Activated CD8-positive, alpha-beta T cell treated with anti-CD3 and anti-CD28 coated beads, Interleukin-2, amount 10 ng/mL, durations not matched to agents 7 days and 5 days (primary cell): ENCODE measurements at places on chromosomes 7 and 10. TPM values are rescaled to one million over a fixed set of nuclear protein-coding genes. Genes with fewer than 3 reads are reported as not detected.

DNA sequence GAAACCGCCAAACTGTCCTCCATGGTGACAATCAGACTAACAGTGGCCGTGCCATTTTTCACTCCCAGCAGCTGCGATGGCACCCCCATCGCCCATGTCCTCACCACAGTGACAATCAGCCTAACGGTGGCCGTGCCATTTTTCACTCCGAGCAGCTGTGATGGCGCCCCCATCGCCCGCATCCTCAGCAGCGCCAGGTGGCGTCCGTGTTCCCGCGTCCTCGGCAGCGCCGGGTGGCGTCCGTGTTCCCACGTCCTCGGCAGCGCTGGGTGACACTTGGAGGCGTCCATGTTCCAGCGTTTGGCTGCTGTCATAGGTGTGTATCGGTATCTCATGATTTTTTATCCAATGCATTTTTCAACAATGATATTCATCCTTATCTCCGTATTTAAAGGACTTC is 267.3 kb downstream of the PTPRN2 start:
- peak; percentile 6 for DNase-seq
- no peaks in the 10 kb centered on the region for H3K36me3 ChIP-seq
- H3K27me3 ChIP-seq = peaks cover 6% of the 10 kb centered on the region
- H3K27ac ChIP-seq = no peak overlapping the region
- no peak overlapping the region for H3K4me3 ChIP-seq

GRCh38 chr7:130954918-130955564 is 221.0 kb upstream of the KLF14 start:
- no peaks in the 10 kb centered on the region for H3K27me3 ChIP-seq
- peaks cover 66% of the 10 kb centered on the region for H3K36me3 ChIP-seq
- peak overlapping the region; percentile 49 for H3K4me3 ChIP-seq

DNA sequence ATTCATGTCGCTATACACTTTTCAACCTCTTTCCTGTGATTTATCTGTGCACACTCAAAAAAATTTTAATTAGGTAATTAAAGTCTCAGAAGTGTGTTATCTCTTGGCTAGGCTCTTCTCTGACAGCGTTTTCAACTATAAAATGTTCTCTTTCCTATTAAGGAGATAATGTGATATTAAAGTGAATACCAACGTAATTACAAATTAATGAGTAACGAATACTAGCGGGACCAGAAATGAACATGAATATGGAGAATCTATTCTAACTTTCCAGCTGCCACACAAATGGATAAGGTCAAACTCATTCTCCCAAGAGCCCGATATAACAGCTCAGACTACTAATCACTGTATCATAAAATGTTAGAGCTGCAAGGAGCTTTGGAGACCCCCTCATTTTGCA is 12.0 kb downstream of the COL1A2 start:
- H3K4me1 ChIP-seq = no peaks in the 10 kb centered on the region
- no peaks in the 10 kb centered on the region for H3K36me3 ChIP-seq
- no peak overlapping the region for H3K4me3 ChIP-seq
- H3K27ac ChIP-seq = no peak overlapping the region
- no peak for DNase-seq
- H3K27me3 ChIP-seq = peaks cover 4% of the 10 kb centered on the region

DNA sequence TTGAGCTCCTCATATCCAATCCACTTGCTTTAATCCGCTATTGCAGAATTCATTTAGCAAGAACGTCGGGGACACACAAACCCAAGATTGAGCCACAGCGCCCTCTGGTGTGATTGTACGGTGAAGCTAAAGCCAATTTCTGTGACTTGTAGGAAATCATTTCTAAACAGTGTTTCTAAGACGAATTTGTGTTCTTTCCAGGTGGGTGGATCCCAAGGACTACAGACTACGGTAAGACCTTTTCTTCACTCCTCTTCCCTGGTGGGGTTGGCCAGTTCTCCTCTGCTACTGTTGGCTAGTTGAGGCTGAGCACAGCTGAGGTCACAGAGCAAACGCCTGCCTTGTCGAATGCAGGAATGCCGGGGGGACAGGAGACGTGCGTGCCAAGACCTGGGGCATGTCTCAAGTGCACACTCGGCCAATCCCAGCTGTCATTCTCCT is 5.2 kb downstream of the DMBT1 start:
- no peak overlapping the region for H3K27ac ChIP-seq
- DNase-seq = peak; percentile 82
- H3K4me1 ChIP-seq = peaks cover 5% of the 10 kb centered on the region
- no peaks in the 10 kb centered on the region for H3K36me3 ChIP-seq

- no peak overlapping the region for H3K4me3 ChIP-seq
- peaks cover 7% of the 10 kb centered on the region for H3K4me1 ChIP-seq
- no peak overlapping the region for H3K27ac ChIP-seq
- DNase-seq = no peak
- H3K36me3 ChIP-seq = no peaks in the 10 kb centered on the region
These were observed 163.1 kb downstream of the ARHGAP12 start for GRCh38 chr10:31765541-31765940.

DNA sequence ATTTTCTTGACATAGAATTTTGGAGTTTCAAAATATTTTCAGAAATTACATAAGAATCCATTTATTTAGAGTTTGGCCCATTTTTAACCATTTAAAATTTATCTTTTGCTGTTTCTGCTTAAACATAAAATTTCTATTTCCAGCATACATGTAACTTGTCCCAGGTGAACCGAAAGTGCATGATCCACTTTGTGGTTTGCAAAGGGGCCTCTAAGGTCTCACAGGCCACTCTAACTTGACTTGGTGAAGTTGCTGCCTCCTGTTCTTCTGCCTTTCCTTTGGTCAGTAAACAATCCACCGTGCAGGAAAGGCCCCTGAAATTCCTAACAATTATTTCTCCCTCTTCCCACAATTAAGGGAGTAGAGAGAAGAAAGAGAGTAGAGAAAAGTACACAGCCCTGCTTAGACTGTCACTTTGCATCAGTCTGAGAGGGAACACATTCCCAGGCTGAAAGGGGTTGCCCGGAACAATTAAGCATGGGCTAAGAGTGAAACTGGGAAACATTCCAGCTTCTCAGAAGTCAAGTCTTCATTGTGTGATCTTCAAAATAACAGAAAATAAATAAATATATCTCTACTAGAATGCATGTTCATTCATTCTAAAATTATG is 79.5 kb upstream of the SEMA3A start:
- H3K27me3 ChIP-seq = no peaks in the 10 kb centered on the region
- H3K27ac ChIP-seq = no peak overlapping the region
- no peaks in the 10 kb centered on the region for H3K36me3 ChIP-seq
- no peaks in the 10 kb centered on the region for H3K4me1 ChIP-seq
- no peak for DNase-seq

DNA sequence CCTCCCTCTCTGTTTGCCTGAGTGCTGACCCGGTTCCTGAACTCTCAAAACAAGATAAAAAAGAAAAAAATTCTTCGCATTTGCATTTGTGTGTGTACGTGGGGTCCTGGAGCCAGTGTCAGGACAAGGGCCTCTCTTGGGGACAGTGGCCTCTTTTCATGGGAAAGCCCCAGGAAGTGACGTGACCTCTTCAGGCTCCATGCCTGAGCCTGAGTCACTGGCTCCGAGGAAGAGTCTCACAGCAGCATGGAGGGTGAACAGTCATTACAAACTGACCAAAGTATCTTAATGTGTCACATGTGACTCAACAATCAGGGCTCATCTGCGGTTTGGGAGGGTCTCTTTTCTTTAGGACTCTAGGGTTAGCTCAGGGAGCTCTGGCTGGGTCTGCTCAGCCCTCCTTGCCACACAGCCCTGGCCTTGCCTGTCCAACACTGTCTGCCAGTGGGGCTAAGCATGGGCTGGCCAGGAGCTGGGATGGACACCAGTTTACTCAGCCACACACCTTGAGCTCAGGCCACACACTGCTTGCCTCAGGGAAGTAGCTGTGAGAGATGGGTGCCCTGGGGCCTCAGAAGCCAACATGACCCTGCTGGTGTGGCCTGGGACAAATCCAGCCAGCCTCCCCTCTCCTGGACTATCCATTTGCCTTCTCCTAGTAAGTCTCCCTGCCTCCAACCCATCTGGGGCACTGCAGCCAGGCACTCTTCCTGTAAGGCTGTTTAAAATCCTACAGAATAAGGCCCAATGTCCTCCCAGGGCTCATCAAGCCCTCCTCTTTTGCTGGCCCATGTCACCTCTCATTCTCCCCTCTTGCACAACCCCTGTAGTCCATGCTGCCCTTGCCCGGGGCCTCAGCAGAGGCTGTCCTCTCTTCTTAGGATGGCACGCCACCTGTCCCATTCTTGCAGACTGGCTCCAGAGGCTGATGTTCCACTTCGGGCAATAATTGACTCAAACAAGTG is 10.5 kb downstream of the TMEM273 start:
- peak; percentile 61 for DNase-seq
- peak overlapping the region; percentile 89 for H3K27ac ChIP-seq
- peak overlapping the region; percentile 51 for H3K4me3 ChIP-seq
- H3K4me1 ChIP-seq = peaks cover 71% of the 10 kb centered on the region

GRCh38 chr7:47488969-47489342 is 93.0 kb downstream of the TNS3 start:
- H3K36me3 ChIP-seq = no peaks in the 10 kb centered on the region
- no peaks in the 10 kb centered on the region for H3K4me1 ChIP-seq
- H3K4me3 ChIP-seq = no peak overlapping the region
- no peak overlapping the region for H3K27ac ChIP-seq

DNA sequence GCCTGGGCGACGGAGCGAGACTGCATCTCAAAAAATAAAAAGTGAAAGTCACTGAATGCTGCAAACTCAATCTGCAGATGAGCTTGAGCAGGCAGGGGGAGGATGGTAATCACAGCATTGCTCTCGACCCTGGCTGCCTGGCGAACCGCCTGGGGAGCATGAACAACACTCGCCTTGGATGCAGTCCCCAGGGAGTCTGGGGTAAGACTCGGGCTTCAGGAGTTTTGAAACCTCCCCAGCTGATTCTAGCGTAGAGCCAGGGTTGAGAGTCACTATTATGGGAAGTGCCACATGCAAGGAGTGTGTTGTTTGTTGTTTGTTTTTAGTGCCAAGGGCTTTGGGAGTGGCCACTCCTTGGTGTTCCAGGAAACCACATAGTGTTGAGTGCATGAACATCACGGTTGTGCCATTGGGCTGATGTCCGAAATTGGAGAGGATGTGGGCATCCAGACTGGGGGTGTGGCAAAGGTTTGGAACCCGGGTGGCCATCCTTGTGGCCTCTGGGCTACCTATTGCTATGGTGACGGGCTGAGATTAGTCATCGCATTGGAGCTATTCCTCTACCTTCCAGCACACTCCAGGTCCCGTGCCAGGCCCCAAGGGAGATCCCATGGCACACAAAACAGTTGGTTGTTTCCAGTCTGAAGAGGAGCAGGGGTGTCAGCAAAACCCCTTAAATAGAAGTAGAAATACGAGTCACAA is 92.6 kb downstream of the RGS10 start:
- no peaks in the 10 kb centered on the region for H3K27me3 ChIP-seq
- no peak for DNase-seq
- H3K4me3 ChIP-seq = no peak overlapping the region

GRCh38 chr10:77606751-77607150 is 30.9 kb downstream of the KCNMA1 start:
- no peak overlapping the region for H3K27ac ChIP-seq
- no peaks in the 10 kb centered on the region for H3K36me3 ChIP-seq
- H3K27me3 ChIP-seq = peaks cover 13% of the 10 kb centered on the region
- no peak overlapping the region for H3K4me3 ChIP-seq

DNA sequence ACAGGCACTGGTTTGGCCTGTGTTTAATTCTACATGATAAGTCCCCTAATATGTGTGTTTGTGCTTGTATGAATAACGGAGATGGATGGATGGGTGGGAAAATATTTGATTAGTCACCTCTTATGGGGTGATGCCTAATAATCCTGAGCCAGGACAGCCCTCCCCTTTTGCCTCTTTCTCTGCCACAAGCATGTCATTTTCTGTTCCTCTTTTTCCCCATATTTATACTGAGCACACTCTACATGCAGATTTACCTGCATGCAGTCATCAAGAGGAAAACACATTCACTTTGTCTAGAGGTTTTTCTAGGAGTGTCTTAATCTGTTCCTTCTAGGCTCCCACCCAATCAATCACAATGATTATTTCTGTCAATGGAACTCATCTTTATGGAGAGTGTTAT is 111.6 kb upstream of the TBX20 start:
- no peaks in the 10 kb centered on the region for H3K36me3 ChIP-seq
- no peaks in the 10 kb centered on the region for H3K4me1 ChIP-seq
- H3K4me3 ChIP-seq = no peak overlapping the region
- H3K27ac ChIP-seq = no peak overlapping the region
- DNase-seq = no peak
- H3K27me3 ChIP-seq = peaks cover 2% of the 10 kb centered on the region

GRCh38 chr10:35503578-35503977 is 101.6 kb upstream of the GJD4 start:
- H3K27me3 ChIP-seq = no peaks in the 10 kb centered on the region
- H3K36me3 ChIP-seq = peaks cover 2% of the 10 kb centered on the region
- no peak overlapping the region for H3K27ac ChIP-seq
- peaks cover 10% of the 10 kb centered on the region for H3K4me1 ChIP-seq
- DNase-seq = no peak

DNA sequence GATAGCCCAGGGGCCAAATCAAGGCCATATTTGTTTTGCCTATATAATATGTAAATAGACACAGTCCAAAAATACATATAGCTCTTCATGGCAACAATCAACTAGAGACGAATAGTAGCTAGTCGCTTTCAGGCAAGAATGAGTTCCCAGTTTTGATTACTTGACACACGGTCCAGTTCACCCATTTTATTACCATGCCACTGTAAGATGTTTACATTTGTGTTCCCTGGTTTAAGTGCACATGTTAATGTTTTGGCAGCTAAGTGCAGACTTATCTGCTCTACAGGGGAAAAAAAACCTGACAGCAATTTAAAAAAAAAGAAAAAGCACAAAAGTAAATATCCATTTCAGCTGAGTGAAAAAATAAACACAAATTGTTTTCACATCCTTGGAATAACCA is 213.1 kb downstream of the TPK1 start:
- DNase-seq = no peak
- no peaks in the 10 kb centered on the region for H3K27me3 ChIP-seq
- no peaks in the 10 kb centered on the region for H3K4me1 ChIP-seq

DNA sequence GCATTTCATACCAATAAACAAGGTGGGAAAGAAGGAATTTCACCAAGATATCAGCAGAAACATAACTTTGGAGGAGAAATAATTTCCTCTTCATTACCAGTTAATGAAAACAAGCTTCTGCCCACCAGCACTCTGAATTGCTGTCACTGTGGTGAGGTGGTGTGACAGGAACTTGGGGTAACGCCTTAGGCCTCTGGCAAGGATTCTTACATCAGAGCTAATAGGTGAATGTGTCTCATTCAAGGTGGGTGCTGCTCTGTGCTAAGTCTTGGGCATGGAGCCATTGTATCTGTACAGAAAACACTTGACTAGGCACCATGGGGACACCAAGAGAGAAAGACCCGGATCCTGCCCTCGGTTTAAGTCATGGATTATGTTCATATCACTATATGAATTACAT is 8.3 kb upstream of the LOXL4 start:
- peaks cover 27% of the 10 kb centered on the region for H3K27me3 ChIP-seq
- H3K4me3 ChIP-seq = no peak overlapping the region
- no peaks in the 10 kb centered on the region for H3K36me3 ChIP-seq
- no peak for DNase-seq
- H3K4me1 ChIP-seq = no peaks in the 10 kb centered on the region
- no peak overlapping the region for H3K27ac ChIP-seq

WNT2 gene
- not detected for total RNA-seq

LBX1 gene
- total RNA-seq = not detected
